Common myeloid progenitor, CD34-positive (primary cell): ENCODE measurements at places on chromosomes 7 and 10.

GRCh38 chr10:43461950-43462349 lies 25.0 kb downstream of the ZNF487 start:
- no peaks in the 10 kb centered on the region for H3K36me3 ChIP-seq
- H3K4me3 ChIP-seq = no peak overlapping the region
- DNase-seq = peak; percentile 89
- no peaks in the 10 kb centered on the region for H3K4me1 ChIP-seq
- no peaks in the 10 kb centered on the region for H3K27me3 ChIP-seq
- no peak overlapping the region for H3K27ac ChIP-seq

DNA sequence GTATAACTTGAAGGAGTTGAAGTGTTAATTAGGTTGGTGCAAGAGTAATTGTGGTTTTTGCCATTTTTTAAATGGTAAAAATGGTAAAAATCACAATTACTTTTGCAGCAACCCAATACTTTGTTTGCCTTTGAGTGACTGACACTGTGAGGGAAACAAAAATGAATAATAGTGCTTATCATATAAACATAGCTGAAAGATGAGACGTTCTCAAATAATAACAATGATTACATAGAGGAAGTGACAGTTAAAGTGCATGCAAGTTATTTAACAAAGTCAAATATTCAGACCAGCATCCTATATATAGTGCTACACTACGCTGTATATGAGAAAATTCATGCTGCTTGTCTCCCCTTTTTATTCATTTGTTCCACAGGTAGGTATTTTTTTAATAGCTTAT lies 4.7 kb upstream of the HBP1 start:
- no peaks in the 10 kb centered on the region for H3K36me3 ChIP-seq
- no peaks in the 10 kb centered on the region for H3K27me3 ChIP-seq
- no peak for DNase-seq
- H3K4me3 ChIP-seq = no peak overlapping the region

DNA sequence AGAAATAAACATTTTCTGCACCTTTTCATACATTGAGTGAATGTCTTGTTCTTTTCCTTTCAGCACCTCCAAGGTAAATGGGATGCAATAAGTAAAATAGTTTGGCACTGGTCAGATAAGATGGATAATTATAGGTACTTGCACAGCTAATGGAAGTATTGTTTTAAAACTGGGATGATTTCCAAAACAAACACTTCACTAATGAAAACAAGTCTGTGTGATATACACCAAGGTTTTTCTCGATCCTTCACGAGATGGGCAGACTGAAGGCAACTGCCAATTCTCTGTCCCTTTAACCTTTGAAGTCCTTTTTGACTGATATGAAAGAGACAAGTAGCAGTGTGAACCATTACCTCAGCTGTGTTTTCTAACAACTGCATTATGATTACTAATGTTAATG lies 423.8 kb downstream of the GFRA1 start:
- H3K4me3 ChIP-seq = no peak overlapping the region
- H3K27me3 ChIP-seq = no peaks in the 10 kb centered on the region
- DNase-seq = no peak

- no peaks in the 10 kb centered on the region for H3K36me3 ChIP-seq
- no peak for DNase-seq
- H3K27me3 ChIP-seq = no peaks in the 10 kb centered on the region
- H3K4me1 ChIP-seq = no peaks in the 10 kb centered on the region
- no peak overlapping the region for H3K27ac ChIP-seq
- H3K4me3 ChIP-seq = no peak overlapping the region
Measured at GRCh38 chr10:30199376-30200016, 140.1 kb upstream of the JCAD start.

DNA sequence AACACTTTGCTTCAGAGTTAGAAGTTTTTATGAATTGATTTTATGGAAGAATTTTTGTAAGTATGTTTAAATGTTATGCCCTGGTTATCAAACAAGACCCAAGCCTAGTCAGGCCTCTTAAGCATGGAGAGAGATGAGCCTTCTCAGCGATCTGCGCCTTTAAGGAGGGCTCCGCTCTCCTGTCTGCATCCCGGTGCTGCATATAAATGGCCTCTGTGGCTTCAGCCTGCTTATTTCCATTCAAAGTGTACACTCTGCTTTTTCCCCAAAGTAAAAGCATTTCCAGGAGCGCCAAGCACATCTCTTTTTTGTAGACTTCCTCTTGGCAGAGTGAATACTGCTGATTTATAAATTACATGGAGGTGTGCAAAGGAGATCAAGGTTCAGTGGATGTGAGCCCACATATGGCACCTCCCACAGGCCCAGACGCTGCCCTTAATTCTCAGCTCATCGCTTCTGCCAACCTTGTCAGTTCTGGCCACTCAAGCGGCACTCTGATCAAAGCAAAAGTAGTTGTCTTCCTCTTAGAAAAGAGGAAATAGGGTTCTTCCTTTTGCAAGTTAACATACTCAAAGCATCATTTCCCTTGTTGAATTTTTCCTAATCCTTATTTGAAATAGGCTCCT lies 70.0 kb upstream of the SFMBT2 start:
- no peak overlapping the region for H3K27ac ChIP-seq
- peaks cover 23% of the 10 kb centered on the region for H3K4me1 ChIP-seq
- no peaks in the 10 kb centered on the region for H3K27me3 ChIP-seq
- no peaks in the 10 kb centered on the region for H3K36me3 ChIP-seq
- peak; percentile 46 for DNase-seq
- H3K4me3 ChIP-seq = no peak overlapping the region

GRCh38 chr10:94493463-94493862 lies 52.1 kb upstream of the HELLS start:
- H3K4me1 ChIP-seq = no peaks in the 10 kb centered on the region
- H3K36me3 ChIP-seq = no peaks in the 10 kb centered on the region
- H3K27me3 ChIP-seq = no peaks in the 10 kb centered on the region
- no peak for DNase-seq
- H3K27ac ChIP-seq = no peak overlapping the region

GRCh38 chr10:34374356-34375045 lies 440.6 kb downstream of the PARD3 start:
- H3K4me1 ChIP-seq = no peaks in the 10 kb centered on the region
- H3K36me3 ChIP-seq = no peaks in the 10 kb centered on the region
- no peak overlapping the region for H3K27ac ChIP-seq

DNA sequence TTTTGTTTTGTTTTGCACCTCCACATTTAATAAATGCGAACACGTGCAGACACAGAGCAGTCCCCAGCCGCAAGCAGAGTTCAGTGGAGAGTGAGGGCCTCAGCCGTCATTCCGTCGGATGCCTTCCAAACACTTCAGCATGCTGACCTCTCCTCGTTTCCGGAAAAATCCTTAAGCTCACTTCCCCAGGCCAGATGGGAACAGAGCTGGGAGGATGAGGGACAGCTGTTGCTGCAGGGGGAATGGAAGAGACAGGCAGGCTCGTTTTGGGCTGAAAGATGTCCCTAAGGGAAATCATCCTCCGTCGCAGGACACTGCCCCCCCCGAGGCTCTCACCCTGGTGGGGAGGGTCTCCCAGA lies 17.2 kb upstream of the FGFR2 start:
- H3K4me1 ChIP-seq = no peaks in the 10 kb centered on the region
- H3K27ac ChIP-seq = no peak overlapping the region
- H3K4me3 ChIP-seq = no peak overlapping the region
- DNase-seq = no peak
- no peaks in the 10 kb centered on the region for H3K36me3 ChIP-seq

DNA sequence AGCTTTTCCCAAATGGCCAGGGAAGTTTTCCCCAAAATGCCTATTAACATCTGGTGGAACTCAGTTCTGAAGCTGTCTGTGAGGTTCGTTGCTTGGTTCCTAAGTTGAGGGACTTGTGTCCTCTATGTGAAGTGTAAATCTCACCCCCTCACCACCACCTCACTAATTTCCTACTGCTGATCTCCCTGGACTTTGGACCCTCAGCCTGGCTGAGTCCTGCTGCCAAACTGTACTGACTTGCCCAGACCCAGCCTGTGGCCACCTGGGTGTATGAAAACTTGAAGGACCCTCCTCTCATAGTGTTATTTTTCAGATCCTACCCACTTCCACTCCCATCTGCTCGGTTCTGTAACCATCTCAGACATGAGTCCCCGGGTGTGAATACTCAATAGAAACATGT lies 94.9 kb downstream of the MET start:
- H3K27me3 ChIP-seq = no peaks in the 10 kb centered on the region
- H3K4me1 ChIP-seq = no peaks in the 10 kb centered on the region
- no peak overlapping the region for H3K27ac ChIP-seq
- DNase-seq = no peak
- H3K4me3 ChIP-seq = no peak overlapping the region

GRCh38 chr10:124870854-124871425 lies 69.3 kb downstream of the ABRAXAS2 start:
- H3K27me3 ChIP-seq = no peaks in the 10 kb centered on the region
- no peak overlapping the region for H3K4me3 ChIP-seq
- H3K36me3 ChIP-seq = no peaks in the 10 kb centered on the region

DNA sequence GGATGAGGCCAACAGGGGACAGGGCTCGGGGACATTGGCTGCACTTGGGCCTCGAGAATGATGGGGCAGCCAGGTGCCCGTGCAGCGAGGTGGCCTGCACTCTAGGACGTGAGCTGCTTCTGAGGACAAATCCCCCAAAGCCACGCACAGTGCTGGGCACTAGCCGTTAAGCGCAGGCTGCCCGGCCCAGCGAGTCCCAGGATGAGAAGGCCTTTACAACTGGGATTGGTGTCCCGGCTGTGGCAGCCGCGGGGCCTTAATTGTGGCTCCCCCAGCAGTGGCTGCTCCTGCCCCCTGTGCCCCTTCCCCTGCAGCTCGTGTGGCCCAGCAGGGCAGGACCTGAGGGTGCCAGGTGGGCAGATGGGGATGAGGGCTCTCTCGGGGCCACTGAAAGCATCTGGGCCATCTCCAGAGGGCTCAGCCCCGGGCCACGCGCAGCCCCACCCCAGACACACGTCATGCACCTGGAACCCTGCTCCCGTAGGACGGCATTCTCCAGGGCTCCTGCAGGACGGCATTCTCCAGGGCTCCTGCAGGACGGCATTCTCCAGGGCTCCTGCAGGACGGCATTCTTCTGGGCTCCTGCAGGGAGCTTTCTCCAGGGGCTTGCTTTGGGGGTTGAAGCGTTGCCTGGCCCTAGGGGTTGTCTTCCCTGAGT lies 6.6 kb downstream of the PWWP2B start:
- peaks cover 73% of the 10 kb centered on the region for H3K36me3 ChIP-seq
- no peak for DNase-seq
- no peaks in the 10 kb centered on the region for H3K27me3 ChIP-seq
- H3K4me3 ChIP-seq = no peak overlapping the region
- no peak overlapping the region for H3K27ac ChIP-seq

GRCh38 chr10:103197174-103197573 lies 4.1 kb upstream of the NT5C2 start:
- H3K36me3 ChIP-seq = no peaks in the 10 kb centered on the region
- H3K27me3 ChIP-seq = no peaks in the 10 kb centered on the region
- peak overlapping the region; percentile 22 for H3K4me3 ChIP-seq
- peak; percentile 48 for DNase-seq
- no peak overlapping the region for H3K27ac ChIP-seq

- H3K4me1 ChIP-seq = no peaks in the 10 kb centered on the region
- no peak overlapping the region for H3K27ac ChIP-seq
- no peaks in the 10 kb centered on the region for H3K27me3 ChIP-seq
- H3K36me3 ChIP-seq = no peaks in the 10 kb centered on the region
Measured at GRCh38 chr7:121557034-121557892, 161.2 kb upstream of the FAM3C start.

- no peak for DNase-seq
- no peak overlapping the region for H3K4me3 ChIP-seq
- no peaks in the 10 kb centered on the region for H3K36me3 ChIP-seq
- no peak overlapping the region for H3K27ac ChIP-seq
- peaks cover 6% of the 10 kb centered on the region for H3K4me1 ChIP-seq
Measured at GRCh38 chr7:128275681-128276080, 34.6 kb downstream of the LEP start.

GRCh38 chr10:77118603-77119282 lies 518.9 kb downstream of the KCNMA1 start:
- H3K4me1 ChIP-seq = peaks cover 1% of the 10 kb centered on the region
- no peak overlapping the region for H3K4me3 ChIP-seq
- H3K27me3 ChIP-seq = no peaks in the 10 kb centered on the region
- no peaks in the 10 kb centered on the region for H3K36me3 ChIP-seq
- DNase-seq = no peak
- H3K27ac ChIP-seq = no peak overlapping the region

GRCh38 chr10:31897506-31897905 lies 31.1 kb downstream of the ARHGAP12 start:
- H3K36me3 ChIP-seq = no peaks in the 10 kb centered on the region
- no peak for DNase-seq
- H3K4me3 ChIP-seq = no peak overlapping the region
- no peaks in the 10 kb centered on the region for H3K27me3 ChIP-seq

DNA sequence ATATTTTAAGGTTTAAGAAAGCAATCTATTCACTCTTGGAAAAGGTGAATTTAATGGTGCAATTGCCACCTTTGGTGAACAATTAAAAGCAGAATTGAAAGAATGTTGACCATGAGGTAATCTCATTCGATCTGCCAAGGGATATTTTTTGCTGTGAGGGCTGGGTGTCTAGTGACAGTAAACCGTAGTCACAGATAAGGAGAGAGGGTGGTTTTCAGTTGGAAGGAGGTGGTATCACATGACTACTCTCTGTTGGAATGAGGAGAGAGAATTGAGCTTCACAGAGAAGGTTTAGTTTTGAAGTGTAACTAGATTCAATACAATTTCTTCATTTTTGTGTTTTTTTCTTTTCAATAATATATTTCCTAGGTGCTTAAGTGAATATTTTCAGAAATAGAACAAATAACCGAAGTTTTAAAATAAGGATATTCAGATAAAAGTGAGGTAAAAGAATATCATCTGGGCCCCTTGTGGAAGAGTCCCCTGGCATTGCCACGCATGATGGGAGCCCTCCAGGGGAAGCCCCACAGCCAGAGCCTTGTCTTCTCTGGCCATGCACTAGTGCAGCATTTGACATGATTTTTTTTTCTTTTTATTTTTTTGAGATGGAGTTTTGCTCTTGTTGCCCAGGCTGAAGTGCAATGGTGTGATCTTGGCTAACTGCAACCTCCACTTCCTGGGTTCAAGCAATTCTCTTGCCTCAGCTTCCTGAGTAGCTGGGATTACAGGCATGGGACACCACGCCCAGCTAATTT lies 73.4 kb downstream of the GPR141 start:
- no peaks in the 10 kb centered on the region for H3K27me3 ChIP-seq
- H3K4me1 ChIP-seq = peaks cover 18% of the 10 kb centered on the region
- H3K36me3 ChIP-seq = no peaks in the 10 kb centered on the region

DNA sequence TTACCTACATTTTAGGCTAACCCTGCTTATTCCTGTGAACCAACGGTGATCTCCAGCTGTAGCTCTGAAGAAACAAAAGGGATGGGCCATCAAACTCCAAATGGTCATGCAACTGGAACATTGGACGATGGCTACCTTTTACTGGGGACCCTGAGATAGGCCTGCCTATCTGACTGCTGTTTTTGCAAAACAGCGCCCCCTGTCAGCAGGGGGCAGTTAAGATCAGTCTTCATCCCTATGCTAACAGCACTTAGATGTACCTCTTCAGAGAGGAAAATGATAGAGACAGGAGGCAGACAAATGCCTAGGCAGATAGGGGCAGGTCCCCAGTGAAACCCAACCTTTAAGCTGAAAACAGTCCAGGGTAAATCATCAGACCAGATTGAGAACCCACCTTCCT lies 1085.4 kb upstream of the SORCS1 start:
- H3K4me3 ChIP-seq = no peak overlapping the region
- no peak for DNase-seq
- no peak overlapping the region for H3K27ac ChIP-seq
- no peaks in the 10 kb centered on the region for H3K27me3 ChIP-seq
